ENCODE measurements at places on chromosomes 2 and 18.

- DNase-seq = peak; percentile 36
These were observed 1.2 kb downstream of the CBLN2 start for GRCh38 chr18:72542984-72543356.

DNA sequence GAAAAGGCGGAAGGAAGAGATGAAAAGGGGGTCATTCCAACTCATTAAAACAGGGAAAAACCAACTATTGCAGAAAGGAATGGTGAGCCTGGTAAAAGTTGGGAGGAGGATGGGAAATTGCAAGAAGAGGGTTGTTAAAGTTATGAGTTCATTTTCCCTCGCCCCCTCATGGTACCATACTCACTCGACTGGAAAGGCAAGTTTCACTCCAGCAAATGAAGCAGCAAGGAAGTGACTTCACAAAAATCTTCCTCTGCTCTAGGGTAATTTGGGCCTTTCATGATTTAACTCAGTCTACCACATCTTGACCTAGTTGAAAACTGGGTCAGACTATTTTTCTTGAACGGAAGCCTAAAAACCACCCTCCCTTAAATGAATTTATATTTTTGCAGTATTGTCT, 22.8 kb upstream of the DAW1 start:
- DNase-seq = peak; percentile 68

DNA sequence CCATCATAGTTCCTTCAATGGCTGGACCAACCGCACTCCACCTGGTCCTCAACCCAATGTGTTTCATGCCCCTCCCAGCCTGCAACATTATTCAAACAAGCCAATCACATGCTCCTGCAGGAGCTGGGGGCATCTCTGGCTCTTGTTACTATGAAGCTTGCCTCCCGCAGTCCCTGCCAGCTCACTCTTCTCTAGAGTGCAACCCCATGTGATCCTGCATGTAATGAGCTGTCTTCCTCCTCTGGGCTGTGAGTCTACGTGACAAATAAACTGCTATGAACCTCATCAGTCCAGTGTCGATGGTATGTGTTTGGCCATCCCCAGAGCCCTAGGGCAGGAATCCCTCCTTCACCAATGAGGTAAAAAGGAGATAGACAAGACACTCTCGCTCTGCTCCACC, 15.8 kb upstream of the BOD1L2 start:
- DNase-seq = no peak

DNA sequence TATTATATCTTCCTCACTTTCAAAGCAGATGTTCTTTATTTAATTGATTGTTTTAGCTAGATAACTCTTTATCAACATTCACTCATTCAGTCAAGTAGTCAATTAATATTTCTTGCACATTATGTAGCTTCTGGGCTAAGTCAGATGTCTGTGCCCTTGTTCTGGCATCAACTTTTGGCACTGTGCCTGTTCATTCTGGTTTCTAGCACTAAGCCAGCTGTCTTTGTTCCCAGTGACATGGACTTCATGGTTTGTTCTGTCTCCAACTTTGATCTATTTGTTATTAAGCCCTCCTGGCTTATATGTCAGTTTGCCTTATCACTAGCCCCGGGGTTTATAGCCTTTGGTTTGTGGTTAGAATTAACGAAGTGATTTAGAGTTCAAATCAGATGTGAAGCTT, 247.9 kb upstream of the SYT4 start:
- DNase-seq = no peak

GRCh38 chr2:862731-863466, 87.8 kb upstream of the SNTG2 start:
- DNase-seq = no peak

DNA sequence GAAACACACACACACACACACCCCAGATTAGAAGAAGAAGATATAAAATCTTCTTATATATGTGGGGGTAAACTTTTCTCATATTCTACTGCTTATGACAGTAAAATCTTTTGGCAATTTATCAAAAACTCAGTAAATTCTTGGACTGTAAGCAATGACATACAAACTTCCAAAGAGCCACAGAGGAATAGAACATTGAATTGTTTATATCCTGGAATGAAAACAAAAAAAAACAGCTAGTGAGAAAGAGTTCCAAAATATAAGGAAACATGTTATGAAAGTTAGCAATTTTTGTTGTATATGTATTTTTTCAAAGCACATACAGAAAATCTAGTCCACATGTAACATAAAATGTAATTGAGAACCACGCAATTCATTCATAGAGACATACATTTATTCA, 764.9 kb downstream of the DSC3 start:
- DNase-seq = no peak

- no peak for DNase-seq
These were observed 146.1 kb upstream of the DLX2 start for GRCh38 chr2:172248785-172249187.

All from GM13977 (cell line).